ENCODE measurements at places on chromosomes 12 and 14. TPM values are rescaled to one million over a fixed set of nuclear protein-coding genes. Genes with fewer than 3 reads are reported as not detected.

The KCNK13 gene
- not detected for total RNA-seq

The KLRF1 gene
- total RNA-seq: not detected

The TRHDE gene
- 1.5 TPM for total RNA-seq

The MSI1 gene
- 30.9 TPM for total RNA-seq

Data from motor neuron (in vitro differentiated cells).